ENCODE measurements at places on chromosomes 2 and 18.

DNA sequence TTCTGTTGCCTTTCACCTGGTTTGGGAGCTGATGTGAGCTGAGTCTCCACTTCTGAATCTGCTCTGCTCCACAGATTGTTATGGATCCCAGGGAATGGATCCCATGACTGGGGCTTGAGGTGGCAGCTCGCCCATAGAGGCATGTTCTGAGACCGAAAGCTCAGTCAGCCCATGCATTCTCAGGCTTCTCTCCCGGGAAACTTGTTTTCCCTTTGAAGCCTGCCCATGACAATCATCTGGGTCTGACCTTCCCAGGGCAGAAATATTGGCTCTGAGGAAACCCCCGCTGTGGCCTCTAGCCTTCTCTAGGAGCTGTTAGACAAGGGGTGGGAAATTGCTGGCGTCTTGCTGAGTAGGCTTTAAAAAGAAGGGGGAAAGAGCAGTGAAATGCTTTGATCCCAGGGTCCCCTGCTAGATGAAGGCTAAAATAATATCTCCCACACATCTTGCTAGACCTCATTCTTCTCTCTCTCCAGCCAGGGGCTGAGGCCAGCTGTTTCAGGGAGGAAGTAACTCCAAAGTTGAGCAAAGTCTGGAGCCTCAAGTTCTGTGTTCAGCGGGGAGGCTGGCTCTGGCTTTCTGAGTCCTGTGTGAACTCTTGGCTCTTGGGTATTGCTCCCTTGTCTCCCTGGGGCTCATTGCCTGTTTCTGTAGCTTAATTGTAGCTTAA lies 2.0 kb downstream of the VAMP8 start:
- DNase-seq: no peak

DNA sequence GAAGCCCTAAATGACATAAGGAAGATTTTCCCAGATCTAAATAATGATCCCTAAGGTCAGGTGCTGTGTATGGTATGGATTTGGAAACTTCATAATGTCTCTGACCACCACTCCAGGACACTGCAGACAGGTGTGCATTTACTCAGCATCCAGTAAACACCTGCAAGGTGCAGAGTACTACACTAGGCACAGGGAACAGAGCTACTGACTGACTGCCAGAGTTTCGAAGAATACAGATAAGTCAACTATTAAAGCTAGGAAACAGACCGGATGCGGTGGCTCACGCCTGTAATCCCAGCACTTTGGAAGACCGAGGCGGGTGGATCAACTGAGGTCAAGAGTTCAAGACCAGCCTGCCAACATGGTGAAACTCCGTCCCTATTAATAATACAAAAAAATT lies 65.0 kb downstream of the ATP8B1 start:
- DNase-seq: no peak

GRCh38 chr2:75053484-75054112 lies 95.2 kb downstream of the POLE4 start:
- peak; percentile 7 for DNase-seq

DNA sequence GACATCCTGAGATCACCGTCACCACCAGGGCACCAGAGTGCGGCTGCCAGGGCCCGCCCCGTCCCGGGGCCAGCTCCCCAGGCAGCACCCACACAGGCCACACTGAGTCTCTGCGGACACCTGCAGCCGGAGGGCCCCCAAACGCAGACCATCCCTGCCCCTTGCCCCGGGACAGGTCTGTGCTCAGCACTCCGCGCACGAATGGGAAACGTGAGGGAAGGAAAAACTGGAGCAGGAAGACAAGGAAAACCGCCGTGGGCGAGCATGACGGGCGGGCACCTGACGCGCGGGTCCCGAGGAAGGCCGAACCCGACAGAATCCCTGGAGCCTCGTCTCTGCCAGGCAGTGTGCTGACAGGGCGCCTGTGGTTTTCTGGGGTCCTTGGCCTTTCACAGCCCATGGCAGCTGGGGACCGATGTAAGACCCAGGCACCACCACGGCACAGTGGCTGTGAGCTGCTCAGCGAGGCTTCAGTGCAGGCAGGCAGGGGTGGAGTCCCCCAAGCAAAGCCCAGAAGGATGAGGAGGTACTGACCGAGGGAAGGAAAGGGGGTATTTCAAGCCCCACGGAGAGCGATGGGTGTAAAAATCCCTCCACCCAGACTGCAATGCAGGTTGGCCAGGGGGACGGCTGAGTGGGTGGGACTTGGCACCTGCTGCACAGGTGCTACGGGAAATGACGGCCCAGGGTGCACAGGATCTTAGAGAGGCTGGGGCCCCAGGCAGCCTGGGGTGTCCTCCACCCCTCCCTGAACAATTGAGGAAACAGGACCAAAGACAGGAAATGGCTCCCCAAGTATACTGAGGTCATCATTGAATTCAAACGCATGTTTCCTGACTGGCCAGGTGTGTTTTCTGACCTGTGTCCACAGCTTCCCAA lies 59.0 kb downstream of the PXDN start:
- no peak for DNase-seq

DNA sequence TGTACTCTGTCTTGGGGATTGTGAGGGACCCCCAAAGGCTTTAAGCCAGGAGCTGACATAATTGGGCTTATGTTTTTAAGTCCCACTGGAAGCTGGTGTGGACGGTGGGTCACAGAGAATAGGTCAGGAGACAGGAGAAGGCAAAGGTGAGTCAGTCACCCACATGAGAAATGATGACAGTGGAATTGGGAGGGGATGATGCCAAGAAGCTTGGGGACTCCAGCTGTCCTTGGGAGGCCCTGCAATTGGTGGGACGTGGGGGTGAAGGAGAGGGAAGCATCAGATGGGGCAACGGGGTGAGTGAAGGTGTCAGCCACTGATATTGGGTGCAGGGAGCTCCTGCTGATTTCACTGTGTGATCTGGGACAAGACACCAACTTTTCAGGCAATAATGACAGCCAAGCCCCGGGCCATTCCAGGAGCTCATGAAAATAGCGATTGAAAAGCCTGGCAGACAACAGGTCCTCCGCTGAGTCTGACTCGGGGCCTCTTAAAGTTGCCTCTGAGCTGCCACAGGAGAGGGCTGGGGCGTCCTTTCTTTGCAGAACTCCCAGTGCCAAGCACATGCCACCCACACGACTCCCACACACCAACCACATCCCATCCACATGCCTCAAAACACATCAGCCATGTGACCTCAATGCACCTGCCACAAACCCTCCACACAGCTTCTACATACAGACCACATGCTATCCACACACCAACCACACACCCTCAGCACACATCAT lies 13.4 kb downstream of the TNS1 start:
- DNase-seq: no peak

DNA sequence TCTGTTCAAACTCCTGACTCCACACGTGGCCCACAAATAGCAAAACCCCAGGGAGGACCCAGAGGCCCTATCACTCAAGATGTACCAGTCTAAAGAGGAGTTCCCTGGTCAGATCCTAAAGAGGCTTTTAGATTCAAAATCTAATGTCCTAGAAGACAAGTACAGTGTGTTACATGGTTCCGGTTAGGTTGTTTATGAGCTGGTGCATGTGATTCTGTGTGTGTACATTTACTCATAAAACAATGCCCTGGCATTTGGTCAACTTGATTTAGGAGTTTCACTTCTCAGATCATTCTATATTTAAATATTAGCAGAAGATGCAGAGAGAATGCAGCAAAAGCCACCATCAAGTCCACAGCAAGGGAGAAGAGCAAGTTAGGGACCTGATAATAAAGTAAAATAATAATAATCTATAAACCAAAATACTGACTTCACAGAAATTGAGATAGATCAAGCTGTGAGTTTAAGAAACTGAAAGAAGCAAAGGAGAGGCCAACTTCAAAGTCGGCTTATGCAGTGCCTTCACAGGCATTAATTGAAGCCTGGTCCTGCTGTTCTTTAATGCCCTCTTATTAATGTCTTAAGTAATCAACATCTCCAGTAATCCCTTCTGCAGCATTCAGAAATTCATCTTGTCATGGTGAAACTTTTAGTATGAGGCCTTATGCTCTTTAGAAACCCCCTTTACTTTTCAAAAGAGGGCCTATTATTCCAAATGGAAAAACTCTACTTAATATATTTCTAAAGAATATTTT lies 4.2 kb upstream of the AP1S3 start:
- DNase-seq: no peak

DNA sequence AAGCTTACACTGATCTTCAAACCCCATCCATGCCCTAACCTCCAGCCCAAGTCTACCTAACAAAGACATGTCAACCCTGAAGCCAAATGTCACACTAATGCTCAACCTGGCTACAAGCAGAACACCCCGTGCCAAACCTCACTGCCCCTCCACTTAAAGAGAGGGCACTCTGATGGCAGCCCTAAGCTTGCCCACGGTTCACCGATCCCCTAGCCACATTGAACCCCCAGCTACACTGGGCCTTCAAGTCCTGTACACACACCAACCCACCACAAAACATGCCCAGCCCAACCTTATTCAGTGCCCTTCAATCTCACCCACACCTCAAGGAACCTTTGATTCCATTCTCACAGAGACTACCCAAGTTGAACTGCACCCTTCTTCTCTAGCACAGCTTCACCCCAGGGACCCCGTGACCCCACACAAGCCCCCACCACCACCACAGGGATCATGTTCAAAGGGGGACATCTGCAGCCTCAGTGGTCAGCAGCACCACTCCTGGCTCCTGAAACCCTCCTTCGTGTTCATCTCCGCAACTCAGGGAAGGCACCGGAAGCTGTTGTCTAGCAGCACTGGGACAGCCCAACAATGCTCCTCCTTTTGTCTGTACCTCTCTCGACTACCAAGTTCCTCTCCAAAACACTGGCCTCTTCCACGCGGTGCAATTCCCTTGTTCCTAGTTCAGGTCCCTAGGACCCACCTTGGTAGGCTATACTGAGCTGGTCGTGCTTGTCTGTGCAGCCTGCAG lies 218.8 kb downstream of the CYP26B1 start:
- DNase-seq: no peak

DNA sequence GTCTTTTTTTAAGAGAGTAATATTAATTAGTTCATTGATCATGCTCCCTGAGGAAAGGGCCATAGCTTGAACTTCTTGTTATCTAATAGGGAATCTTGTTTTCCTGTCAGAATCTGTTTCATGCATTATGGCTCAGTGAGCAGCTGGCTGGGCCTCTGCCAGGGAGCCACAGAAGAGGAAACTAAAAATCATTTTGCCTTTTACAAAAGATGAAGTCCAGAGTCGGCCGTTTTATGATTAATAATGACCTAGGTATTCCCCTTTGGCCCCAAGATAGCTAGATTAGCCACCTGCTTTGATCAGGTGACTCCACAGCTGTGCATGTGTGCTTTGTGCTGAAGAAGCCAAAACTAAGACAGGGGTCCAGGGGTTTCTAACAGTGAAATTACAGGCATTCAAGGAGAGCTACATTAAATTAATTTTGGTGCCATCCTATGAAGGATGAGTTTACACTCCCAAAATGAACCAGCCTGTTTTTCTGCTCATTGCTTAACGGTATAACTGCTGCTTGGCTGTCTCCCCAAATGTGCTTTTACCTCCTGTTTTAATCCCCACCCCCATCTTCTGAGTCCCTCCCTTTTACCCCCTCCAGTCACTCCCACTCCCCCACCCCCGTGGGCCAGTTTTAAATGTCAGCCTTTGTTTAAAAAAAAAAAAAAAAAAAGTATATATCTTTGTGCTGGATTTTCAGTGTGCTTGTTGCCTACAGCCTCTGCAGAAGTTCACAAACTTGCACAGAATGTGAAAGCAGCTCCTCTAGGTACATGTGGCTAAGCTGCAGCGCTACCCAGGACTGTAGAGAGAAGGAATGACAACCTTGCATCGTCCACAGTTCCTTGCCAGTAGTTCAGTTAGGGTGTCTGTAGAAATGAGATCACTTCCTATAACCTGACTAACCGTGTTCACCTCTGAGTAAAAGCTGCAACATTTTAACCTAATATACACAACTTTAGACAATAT lies 93.1 kb downstream of the CABLES1 start:
- no peak for DNase-seq

DNA sequence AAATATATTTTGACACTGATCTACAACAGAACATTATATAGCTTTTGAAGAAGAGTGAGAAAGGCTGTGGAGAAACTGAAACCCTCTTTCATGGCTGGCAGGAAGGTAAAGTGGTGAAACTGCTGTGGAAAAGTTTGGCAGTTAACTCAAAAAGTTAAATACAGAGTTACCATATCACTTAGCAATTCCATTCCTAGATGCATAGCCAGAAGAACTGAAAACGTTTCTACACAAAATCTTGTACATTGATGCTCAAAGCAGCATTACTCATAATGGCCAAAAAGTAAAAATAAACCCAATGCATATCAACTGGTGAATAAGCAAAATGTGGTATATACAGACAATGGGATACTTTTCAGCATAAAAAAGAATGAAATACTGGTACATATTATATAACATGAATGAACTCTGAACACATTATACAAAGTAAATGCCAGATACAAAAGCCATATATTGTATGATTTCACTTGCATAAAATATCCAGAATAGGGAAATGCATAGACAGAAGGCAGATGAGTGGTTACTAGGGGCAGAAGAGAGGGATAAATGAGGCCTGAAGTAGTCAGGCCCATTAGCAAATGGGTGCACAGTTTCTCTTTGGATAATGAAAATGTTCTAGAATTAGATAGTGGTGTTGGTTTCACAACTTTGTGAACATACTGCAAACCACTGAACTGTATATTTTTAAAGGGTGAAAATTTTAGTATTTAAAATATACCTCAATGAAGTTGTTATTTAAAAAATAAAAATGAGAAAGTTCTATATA lies 114.3 kb downstream of the DYM start:
- DNase-seq: no peak

- no peak for DNase-seq
Observed at GRCh38 chr18:13580351-13580750, 146.0 kb downstream of the FAM210A start.

GRCh38 chr18:433960-434359 lies 66.5 kb downstream of the COLEC12 start:
- no peak for DNase-seq

DNA sequence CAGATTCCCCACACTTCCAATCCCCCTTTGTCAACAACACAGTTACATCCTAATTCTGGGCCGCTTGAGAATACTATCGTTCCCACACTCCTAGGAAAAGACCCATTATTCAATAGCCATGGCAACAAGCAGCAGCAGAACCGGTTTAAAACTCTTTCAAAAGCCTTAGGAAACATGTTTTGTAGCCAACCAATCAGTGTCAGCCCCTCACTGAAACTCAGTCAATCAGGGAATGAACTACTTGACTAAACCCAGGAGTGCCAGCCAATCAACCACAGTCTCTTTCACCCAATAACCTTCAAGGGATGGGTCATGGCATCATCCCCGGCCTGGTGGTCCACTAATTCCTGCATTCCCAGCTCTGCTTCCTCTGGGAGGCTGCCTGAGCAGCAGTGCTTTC lies 204.8 kb upstream of the HS6ST1 start:
- DNase-seq: no peak

GRCh38 chr18:46289931-46290330 lies 185.7 kb downstream of the HAUS1 start:
- no peak for DNase-seq

DNA sequence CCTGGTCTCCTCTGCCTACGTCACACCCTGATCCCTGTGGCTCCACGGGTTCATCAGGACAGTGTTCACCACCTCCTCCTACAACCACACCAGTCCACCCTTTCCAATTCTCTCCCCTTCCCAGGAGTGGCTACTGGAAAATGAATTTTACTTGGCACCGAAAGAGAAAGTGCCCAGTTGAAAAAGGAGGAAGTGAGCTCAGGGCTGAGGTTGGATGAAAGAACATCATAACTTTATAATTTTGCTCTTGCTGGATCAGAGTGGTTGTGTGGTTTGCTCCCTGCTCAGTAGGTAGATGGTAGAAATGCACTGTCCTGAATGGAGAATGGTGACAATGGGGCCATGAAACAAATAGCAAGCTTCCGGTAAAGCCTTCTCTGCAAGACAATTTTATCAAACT lies 140.3 kb upstream of the DDX18 start:
- no peak for DNase-seq
